ENCODE measurements at places on chromosomes 4 and X.
A peak's percentile ranks its signal among the peaks of the same experiment; 100 is the strongest.

DNA sequence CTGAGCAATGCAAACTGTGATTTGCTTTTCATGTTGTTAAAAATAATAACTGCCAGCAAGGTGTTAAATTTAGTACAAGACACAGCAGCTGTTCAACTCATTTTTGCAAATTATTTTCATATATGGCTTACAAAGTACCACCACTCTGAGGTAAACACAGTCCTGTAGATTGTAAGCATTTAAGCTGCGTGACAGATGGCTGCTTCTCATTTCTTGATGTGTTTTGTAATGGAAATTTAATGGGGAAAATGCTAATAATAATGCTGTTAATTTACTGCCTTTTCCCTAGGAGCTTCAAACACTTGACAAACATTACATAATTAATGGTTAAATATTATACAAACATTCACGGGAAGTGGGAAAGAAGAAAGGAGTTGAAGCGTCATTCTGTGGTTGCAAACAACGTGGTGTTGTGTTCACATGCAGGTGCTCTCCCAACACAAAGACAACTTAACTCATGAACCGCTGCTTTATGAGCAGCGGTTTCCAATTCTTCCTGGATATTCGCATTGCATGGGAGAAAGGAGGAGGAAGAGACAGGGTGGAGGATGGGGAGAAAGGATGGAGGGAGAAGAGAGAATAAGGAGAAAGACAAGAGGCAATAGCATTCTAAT, 236.8 kb upstream of the VCX start:
- DNase-seq, result peak; percentile 91

- DNase-seq, result no peak
Observed at GRCh38 chr4:10347815-10348214, 109.4 kb downstream of the ZNF518B start.

DNA sequence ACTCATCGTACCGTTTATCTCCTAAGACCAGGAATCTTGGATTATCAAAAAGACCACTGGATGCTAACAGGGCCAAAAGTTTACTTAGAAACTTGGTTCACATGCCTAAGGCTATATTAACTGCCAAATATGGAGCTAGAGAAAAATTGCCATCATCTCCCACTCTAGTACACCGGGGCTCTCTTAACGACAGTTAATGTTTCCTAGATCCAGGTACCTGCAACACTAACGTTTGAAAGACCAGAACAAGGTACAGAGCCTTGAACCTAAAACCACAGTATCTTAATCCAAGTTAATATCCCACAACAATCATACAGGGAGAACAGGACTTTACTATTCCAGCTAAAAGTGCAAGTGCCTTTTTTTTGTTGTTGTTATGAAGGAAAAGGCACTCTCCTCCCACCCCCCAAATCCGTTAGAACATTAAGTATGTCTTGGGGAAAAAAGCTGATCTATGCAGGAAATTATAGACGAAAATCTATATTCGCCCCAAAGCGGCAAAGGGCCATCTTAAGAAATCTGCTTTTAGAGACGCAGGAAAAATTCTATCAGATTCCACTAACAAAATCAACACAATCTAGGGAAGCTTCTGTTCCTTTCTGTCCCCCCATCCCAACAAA, 1.3 kb downstream of the G3BP2 start:
- DNase-seq, result no peak

GRCh38 chr4:17769406-17770174, 11.8 kb downstream of the FAM184B start:
- no peak for DNase-seq

DNA sequence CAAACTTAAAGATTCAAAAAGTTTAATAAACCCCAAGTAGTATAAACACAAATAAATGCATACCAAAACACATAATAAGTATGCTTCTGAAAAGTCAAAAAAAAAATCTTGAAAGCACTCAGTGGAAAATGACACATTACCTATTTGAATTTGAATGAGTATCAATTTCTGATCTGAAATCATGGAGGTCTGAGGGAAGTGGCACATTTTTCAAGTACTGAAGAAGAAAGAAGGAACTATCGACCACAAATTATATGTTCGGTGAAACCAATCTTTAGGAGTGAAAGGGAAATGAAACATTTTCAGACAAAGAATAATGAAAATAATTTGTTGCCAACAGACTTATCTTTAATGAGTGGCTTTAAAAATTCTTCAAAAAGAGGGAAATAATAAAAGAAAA, 12.1 kb upstream of the F9 start:
- no peak for DNase-seq

DNA sequence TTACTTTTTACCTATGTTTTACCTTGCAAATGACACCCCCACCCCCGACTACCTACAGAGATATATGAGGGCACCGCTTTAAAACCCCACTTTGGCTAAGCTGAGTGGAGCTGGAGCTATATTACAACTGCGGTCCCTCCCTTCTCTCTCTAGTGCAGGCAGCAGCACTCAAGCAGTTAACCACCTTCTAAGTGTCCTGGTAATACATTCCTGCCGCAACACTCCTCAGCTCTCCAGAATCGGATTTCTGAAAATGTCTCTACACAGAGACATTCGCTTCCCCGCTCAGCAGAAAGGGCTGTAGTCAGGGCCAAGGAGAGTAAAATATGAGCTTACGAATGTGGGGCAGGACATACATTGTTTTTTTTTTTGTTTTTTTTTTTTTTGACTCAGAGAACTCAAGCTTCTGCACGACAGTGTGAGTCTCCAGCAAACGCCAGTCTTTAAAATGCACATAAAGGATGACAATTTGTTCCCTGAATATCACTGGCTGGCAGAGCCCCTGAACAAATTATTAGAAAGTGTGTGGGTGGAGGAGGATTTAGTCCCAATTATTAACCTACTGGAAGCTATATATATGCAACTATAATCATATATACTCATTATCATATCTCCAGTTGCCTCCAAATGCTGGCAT, 287.0 kb upstream of the TET2 start:
- no peak for DNase-seq

GRCh38 chr4:108620101-108620932, at the start of gene RPL34:
RPL34 (plus strand) TSS chr4:108620576; CDS start chr4:108621960, 1,384 bp downstream.
- DNase-seq, result peak; percentile 89

- DNase-seq, result no peak
Observed at GRCh38 chr4:159103384-159103990, 608 bp downstream of the RAPGEF2 start.

GRCh38 chr4:77188498-77189220, 31.7 kb downstream of the CCNG2 start:
- DNase-seq, result no peak

DNA sequence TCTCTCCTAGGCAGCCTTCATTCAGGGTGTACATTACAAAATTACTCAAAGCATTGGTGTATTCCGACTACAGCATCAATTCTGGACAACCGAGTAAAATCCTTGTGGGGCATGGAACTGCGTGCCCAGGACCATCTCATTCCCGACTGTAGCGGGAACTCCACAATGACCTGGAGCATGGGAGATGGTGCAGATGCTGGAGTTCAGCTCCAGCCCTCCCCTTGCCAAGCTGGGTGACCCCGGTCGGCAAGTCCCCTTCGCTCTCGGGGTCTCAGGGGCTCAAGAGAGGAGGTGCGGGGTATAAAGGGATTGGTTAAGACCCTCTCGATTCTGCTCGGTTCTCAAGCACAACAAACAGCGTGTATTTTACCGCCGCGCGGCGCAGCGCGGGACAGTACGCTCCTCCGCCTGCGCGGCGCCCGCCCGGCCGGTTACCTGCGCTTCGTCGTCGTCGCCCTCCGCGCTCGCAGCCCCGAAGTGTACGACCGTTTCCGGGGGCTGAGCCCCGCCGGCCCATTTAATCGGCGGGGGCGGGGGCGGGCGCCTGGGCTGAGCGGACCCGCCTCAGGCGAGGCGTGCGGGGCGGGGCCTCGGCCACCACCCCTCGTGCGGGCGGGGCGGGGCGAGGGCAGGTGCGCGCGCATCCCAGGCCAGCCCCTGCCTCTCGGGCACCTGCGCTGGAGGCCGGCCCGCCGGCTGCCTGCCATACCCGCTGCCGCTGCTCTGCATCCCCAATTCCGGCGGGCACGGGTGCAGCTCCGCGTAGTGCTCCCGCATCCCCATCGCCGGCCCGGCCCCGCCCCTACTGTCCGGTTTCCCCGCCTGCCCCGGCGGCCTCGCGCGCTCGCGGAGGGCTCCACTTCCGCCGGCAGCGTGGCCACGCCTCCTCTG, at the start of gene G6PD:
TSS of gene G6PD (minus strand) at position 493 of the 891 bp plus-strand sequence. CDS start 691 bp downstream, outside the sequence.
- peak; percentile 83 for DNase-seq

- no peak for DNase-seq
Observed at GRCh38 chr4:98176531-98176930, 33.3 kb upstream of the STPG2 start.

DNA sequence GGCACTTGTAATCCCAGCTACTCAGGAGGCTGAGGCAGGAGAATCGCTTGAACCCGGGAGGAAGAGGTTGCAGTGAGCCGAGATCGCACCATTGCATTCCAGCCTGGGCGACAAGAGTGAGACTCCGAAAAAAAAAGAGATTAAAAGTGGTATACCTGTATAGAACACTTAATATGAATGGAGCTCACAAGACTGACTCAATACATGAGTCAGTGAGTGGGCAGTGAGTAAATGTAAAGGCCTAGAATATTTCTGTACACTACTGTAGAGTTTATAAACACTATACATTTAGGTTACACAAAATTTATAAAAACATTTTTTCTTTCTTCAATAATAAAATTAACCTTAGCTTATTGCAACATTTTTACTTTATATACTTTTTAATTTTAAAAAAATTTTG, 93.8 kb downstream of the CENPC start:
- DNase-seq, result no peak

GRCh38 chr4:9970399-9971011, 50.8 kb downstream of the SLC2A9 start:
- no peak for DNase-seq

DNA sequence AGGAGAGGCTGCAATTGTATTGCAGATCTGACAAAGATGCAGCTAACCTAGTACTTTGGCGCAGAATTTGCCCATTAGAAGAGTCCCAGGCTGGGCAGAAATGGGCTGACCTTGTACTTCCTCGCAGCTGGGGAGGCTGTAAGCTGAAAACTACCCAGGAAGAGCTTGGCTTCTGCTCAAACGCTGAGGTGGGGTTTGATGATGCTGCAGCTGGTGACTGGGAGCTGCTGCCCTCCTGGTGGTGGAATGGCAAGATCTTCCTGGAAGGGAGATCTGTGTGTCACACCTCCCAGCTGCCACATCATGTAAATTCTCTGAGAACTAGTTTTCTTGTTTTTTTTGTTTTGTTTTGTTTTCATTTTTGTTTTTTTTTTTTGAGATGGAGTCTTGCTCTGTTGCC, 17.4 kb downstream of the CCNG2 start:
- DNase-seq, result no peak

- no peak for DNase-seq
Observed at GRCh38 chrX:68831405-68832100, 2.7 kb downstream of the EFNB1 start.

- no peak for DNase-seq
Observed at GRCh38 chr4:115272594-115272993, 159.2 kb upstream of the NDST4 start.

DNA sequence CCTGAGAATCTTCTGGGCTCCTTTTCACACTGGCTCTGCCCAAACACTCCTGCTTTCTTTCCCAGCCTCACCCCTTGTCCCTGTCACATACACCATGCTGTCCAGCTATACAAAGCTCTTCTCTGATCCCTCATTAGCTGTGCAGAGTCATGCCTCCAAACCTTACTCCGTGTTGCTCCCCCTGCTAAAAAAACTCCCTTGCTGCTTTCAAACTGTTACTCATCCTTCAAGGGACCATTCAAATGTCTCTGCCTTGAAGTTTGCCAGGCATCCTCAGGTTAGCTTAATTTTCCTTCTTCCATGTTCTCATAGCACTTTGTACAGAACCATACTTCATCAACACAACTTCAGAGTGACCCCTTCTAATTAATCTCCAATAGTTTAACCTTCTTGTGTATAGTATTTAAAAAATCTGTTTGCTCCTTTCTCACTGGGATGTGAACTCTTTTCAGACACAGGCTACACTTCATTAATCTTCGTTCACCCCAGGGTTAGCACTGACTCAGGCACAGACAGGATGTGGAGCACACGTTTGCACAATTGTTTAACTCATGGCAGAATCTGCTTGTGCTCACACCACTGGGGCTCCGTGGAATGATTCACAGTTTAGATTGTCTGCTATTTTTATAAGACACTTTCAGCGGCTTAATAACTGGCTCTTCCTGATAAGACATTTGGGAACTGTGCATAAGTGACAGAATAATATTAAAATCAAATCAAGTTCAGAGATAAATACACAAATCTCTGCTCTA, 21.4 kb upstream of the SEL1L3 start:
- DNase-seq, result no peak

DNA sequence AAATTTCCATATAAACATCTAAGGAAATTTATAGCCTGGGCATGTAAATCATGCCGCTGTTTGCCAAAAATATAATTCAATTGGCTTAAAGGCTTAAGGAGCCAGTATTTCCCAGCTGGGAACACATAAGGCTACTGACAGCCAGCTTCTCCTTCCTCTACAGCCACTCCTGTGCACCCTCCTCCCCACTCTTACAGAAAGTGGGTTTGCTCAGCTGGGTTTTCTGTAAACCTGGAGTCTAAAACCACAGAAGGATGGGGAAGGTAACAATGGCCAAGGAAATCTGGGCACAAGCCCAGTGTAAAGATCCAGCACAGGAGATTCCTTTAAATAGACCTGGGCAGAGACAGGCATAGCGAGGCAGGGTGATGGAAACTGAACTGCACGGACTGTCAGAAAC, 18.5 kb downstream of the ACSL1 start:
- no peak for DNase-seq

GRCh38 chrX:22110729-22111494, 78.8 kb downstream of the PHEX start:
- DNase-seq, result no peak

DNA sequence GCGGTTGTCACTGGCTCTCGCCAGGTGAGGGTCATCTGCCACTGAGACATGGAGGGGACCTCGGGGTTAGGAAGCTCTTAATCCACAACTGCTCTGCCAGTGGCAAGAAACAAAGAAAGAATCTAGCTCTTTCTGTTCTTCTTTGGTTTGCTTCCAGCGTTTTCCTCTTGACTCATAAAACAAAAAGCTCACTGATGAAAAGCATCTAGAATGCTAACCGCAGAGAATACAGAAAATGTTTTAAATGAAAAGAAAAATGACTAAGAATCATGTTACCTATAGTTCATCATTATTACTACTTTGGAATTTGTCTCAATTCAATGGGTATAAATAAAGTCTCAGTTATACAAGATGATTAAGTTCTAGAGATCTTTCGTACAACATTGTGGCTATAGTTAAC, 274.8 kb upstream of the TENM3 start:
- no peak for DNase-seq

- DNase-seq, result no peak
Observed at GRCh38 chr4:3263053-3263875, 14.3 kb downstream of the MSANTD1 start.

GRCh38 chr4:74376888-74377483, 12.0 kb downstream of the EREG start:
- DNase-seq, result peak; percentile 43

- DNase-seq, result no peak
Observed at GRCh38 chrX:155108427-155108826, 37.1 kb downstream of the BRCC3 start.

Measured in NCI-H1105 treated with DMSO at 0.1 percent for 48 hours (cell line).